ENCODE measurements at places on chromosomes 4 and X. TPM values are rescaled to one million over a fixed set of nuclear protein-coding genes. Genes with fewer than 3 reads are reported as not detected.

The TCEAL1 gene
- total RNA-seq = 8.7 TPM

- peak overlapping the region; percentile 64 for H3K27ac ChIP-seq
- peaks cover 19% of the 10 kb centered on the region for H3K36me3 ChIP-seq
- H3K4me1 ChIP-seq = peaks cover 72% of the 10 kb centered on the region
- no peak for DNase-seq
- peak overlapping the region; percentile 4 for H3K4me3 ChIP-seq
Observed at GRCh38 chr4:184459413-184459812, 14.9 kb downstream of the IRF2 start.

The GYG2 gene
- not detected for total RNA-seq

DNA sequence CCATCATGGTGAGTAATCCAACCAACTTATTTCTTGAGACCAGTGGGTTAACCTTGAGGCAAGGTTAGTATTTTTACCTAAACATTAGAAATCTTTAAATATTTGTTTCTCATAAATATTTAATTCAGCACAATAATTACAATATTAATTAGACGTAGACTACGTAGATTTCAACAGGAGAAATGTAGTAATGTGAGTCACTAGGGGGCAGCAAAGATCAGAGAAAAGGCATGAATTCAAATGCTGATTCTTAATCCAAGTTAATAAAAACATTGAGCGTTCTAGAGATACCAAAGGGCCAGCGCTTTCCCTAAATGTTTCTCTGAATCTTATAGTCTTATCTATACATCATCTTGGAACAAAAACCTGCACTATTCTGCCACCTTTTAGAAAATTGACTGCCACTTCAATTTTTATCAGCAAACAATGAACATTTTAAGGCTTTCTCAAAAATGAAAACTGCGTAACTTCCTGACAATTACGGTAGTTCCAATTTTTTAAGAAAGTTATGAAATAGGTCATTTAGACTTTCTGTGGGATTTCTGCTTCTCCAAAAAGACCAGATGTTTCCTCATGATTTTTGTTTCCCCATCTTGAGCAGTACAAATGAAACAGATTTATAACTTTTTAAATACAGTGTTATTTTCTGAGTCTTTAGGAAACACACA is 180.7 kb downstream of the GASK1B start:
- no peaks in the 10 kb centered on the region for H3K27me3 ChIP-seq
- no peak overlapping the region for H3K4me3 ChIP-seq
- H3K36me3 ChIP-seq = no peaks in the 10 kb centered on the region
- H3K4me1 ChIP-seq = no peaks in the 10 kb centered on the region
- peak; percentile 26 for DNase-seq
- H3K27ac ChIP-seq = no peak overlapping the region

- no peaks in the 10 kb centered on the region for H3K27me3 ChIP-seq
- no peaks in the 10 kb centered on the region for H3K36me3 ChIP-seq
- no peak overlapping the region for H3K27ac ChIP-seq
- H3K4me3 ChIP-seq = no peak overlapping the region
- DNase-seq = no peak
Observed at GRCh38 chr4:152257601-152258066, 278.3 kb downstream of the FBXW7 start.

DNA sequence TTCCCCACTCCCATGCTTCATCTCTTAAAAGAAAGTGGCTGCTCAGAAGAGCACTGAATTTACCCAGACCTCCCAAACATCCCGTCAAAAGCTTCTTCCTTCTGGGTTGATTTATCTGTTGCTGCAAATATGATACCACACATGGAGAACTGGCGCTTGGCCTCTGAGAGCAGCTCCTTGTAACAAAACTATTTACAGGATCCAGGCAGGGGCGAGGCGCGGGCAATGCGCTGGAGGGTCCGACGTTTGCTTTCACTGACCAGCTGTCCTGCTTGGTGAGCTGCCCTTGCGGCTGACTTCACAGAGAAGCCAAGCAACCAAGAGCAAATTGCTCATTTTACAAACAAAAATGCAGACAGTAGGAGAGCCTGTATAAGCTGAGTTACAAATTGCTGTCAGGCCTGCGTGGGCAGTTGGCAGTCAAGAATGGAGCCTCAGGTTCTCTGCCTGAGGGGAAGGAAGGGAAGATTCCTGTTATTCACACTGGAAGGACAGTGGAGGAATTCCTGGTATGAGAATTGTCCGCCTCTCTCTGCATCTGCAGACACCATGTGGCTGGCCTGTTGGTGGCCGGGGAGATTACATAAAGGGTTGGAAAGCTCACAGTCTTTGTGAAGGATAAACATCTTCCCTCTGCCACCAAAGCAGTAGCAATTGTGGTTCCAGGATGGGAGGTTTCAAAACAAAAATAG is 192.2 kb upstream of the LEF1 start:
- H3K27ac ChIP-seq = peak overlapping the region; percentile 0
- H3K36me3 ChIP-seq = no peaks in the 10 kb centered on the region
- H3K4me3 ChIP-seq = no peak overlapping the region
- peaks cover 63% of the 10 kb centered on the region for H3K4me1 ChIP-seq

The PPID gene
- total RNA-seq = 72.0 TPM

GRCh38 chrX:150548251-150548650 is 20.2 kb upstream of the MTM1 start:
- peak overlapping the region; percentile 8 for H3K4me3 ChIP-seq
- H3K4me1 ChIP-seq = peaks cover 24% of the 10 kb centered on the region
- no peaks in the 10 kb centered on the region for H3K36me3 ChIP-seq
- H3K27me3 ChIP-seq = no peaks in the 10 kb centered on the region
- DNase-seq = no peak
- H3K27ac ChIP-seq = peak overlapping the region; percentile 79

The SLC9A7 gene
- total RNA-seq = 19.2 TPM

The ADH1B gene
- total RNA-seq = not detected

All from activated CD4-positive, alpha-beta T cell treated with anti-CD3 and anti-CD28 coated beads for 36 hours (primary cell).